T-helper 2 cell treated with Interferon-gamma antibody and Interleukin-4, amounts not matched to agents 100 ng/mL and 5 ng/mL, for 36 hours (primary cell): ENCODE measurements at places on chromosomes 7 and 10. TPM values are rescaled to one million over a fixed set of nuclear protein-coding genes. Genes with fewer than 3 reads are reported as not detected.

The EPHA1 gene
- total RNA-seq = 0.73 and 1.9 TPM in 2 replicates

The SPDYE5 gene
- total RNA-seq = not detected in 2 replicates

The HOXA11 gene
- not detected in 2 replicates for total RNA-seq

The JCAD gene
- 2.5 and 3.2 TPM in 2 replicates for total RNA-seq

The CADPS2 gene
- total RNA-seq = not detected in 2 replicates

The MMD2 gene
- total RNA-seq = not detected in 2 replicates

The TMEM196 gene
- total RNA-seq = not detected in 2 replicates

The GIMAP6 gene
- 115 and 119 TPM in 2 replicates for total RNA-seq
